ENCODE measurements at places on chromosomes 11 and 22.

GRCh38 chr22:45452565-45453379 is 39.3 kb downstream of the RIBC2 start:
- DNase-seq = no peak

DNA sequence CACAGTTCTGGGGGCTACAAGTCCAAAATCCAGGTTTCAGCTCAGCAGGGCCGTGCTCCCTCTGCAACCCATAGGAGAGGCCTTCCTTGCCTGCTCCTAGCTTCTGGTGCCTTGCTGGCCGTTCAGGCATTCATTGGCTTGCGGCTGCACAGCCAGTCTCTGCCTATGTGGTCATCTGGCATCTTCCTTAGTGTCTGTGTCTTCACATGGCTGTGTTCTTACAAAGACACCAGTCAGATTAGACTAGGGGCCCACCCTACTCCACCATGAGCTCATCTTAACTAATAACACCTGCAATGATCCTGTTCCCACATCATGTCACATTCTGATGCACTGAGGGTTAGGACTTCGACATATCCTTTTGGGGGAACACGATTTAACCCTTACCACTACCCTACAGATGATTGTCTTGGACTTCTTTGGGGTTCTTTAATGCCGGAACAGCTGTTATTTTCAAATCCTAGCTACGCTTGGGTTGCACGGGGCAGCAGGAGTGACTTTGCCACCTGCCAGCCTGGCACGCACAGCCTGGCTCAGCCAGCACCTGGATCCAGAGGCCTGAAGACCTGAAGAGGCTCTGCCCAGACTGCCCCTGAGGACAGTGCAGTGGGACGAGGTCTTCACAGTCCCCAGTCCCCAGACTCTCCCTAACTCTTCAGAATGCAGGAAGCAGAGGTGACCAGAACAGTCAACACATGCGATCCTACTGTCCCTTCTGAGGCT is 7.7 kb upstream of the NEAT1 start:
- no peak for DNase-seq

DNA sequence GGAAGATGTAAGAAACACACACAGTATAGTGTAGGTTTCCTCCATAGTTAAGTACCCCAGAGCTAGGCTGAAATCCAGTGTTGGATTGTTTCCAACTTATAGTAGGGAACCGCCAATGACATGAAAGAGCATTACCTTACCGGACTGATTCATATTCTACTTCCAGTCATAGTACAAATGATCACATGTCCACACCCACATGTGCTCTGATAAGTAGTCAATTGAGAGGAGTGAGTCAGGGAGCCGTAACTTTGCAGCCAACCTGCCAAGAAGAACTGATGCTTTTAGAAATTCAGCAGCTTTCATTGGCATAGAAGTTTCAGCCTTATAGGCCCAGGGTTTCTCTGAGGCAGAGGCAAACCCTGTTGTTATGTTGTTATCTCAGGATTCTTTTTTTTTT is 240.6 kb downstream of the ETS1 start:
- DNase-seq = no peak

DNA sequence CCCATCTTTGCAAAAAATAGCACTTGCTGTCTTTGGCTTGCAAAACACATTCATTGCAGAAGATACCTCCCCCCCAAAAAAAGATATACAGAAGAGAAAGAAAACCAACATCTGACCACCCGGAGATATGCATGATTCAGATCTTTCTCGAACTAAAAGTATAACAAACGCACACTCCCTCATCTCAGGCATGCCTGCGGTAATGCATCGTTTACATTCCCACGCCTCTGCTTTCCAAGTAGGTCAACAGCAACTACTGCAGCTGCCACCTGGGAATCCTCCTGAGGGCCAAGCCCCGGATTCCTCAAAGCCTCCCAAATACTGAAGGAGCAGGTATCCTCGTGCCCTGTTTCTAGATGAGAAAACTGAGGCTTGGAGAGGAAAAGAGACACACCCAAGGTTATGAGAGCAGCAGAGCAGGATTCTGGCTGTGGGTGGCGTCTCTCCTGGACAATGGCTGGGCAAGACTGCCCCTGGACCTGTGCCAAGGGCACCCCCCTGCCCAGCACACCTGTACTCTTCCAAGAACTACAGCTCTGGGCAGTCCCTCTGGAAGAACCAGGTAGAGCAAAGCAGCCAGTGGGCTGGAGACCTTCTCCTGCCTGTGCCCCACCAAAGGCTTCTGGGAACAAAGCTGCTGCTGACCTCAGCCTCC is 38.1 kb downstream of the NUP50 start:
- DNase-seq = no peak

DNA sequence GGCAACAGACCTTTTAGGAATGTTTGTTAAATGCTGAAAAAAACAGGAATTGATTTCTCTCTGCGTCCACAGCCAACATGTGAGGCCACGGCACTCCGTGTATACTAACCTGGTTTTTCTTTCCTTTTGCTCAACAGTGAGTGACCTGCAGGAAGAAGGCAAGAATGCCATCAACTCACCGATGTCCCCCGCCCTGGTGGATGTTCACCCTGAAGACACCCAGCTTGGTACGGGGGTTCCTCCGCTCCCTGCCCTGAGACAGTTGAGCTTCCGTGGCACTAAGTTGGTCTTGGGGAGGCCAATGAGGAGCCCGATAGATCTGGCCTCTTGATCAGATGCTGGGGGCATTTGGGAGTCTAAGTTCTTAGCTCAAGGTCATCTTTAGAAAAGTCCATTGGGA is 69.7 kb downstream of the PARVB start:
- DNase-seq = no peak

DNA sequence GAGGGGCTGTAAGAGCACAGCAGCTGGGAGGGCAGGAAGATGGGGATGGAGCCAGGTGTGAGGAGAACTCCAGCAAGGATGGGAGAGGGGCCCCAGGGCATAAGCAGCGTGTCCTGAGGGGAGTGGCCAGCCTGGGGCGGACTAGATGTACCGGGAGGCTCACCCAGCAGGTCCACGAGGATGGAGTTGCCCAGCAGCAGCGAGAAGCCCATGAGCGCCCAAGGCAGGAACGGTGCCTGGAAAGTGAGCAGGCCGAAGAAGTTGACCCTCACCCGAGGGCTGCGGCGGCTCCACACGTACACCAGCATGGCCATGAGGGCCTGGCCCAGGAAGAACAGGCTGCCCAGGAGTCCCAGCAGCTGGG is 1.3 kb downstream of the DERL3 start:
- no peak for DNase-seq

GRCh38 chr22:34645375-34645774 is 420.6 kb upstream of the ISX start:
- peak; percentile 44 for DNase-seq

DNA sequence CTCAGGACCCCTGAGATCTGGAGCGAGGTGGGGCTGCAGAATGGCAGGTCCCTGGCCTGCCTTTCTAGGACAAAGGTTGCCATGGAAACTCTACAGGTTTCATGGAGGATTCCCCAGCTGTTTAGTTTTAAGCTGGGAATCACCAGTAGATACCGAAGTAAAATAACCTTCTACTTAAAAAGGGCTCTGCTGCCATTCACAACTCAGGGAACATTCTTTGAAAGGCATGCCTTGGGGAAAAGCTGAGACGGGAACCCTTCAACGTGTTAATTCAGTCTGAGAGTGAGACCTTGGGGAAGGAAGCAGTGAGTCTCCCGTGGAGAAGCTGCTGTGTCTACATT is 493.3 kb downstream of the BRD1 start:
- DNase-seq = peak; percentile 82

DNA sequence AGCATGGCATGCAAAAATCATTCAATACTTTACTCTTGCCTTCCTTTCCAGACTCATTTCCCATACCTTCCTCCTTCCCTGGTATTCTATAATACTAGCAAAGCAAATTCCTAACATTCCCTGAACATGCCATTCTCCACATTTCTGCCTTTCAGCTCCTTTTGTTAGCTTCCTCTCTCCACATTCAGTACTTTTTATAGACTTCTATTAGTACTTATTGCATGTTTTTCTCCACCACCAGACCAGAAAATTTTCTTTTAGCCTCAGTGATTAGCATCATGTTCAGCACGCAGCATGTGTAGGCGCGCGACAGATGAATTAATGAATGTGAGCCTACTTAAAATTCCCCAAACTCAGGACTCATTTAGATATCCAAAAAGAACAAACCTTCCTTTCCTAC is 935.3 kb downstream of the DLG2 start:
- peak; percentile 55 for DNase-seq

- no peak for DNase-seq
These were observed 522 bp downstream of the CORO1B start for GRCh38 chr11:67442504-67443404.

DNA sequence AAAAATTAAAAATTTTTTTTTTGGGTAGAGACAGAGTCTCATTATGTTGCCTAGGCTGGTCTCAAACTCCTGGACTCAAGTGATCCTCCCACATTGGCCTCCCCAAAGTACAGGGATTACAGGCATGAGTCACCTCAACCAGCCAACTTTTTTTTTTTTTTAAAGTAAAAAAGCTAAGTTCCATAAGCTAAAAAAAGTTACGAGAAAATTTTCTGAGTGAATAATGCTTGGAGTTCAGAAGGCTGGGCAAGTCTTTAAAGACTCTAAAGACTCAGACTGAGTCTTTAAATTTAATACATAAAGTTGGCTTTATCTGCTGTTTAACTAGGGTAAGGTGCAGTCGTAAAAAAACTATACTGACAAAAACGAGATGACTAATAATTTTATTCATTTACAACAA is 5.6 kb downstream of the DDX6 start:
- DNase-seq = no peak
